ENCODE measurements at places on chromosomes 13 and 19. TPM values are rescaled to one million over a fixed set of nuclear protein-coding genes. Genes with fewer than 3 reads are reported as not detected.

PSG11 gene
- total RNA-seq: not detected

CGB8 gene
- total RNA-seq: not detected

B3GNT3 gene
- 2.1 TPM for total RNA-seq

FUT1 gene
- 8.7 TPM for total RNA-seq

CFAP97D2 gene
- total RNA-seq: not detected

PSG7 gene
- not detected for total RNA-seq

ZNF665 gene
- 3.6 TPM for total RNA-seq

ZNF320 gene
- 21.0 TPM for total RNA-seq

F7 gene
- not detected for total RNA-seq

PEAK3 gene
- total RNA-seq: 1.0 TPM

TUBB4A gene
- total RNA-seq: 0.65 TPM

HRC gene
- total RNA-seq: 0.26 TPM

ICAM3 gene
- total RNA-seq: 44.8 TPM

GARIN5A gene
- 4.3 TPM for total RNA-seq

EFNA2 gene
- total RNA-seq: not detected

ZNF837 gene
- 2.1 TPM for total RNA-seq

ZBTB45 gene
- total RNA-seq: 12.7 TPM

KLF5 gene
- total RNA-seq: 34.4 TPM

KIR3DL2 gene
- 0.42 TPM for total RNA-seq

C19orf33 gene
- total RNA-seq: 120 TPM

TGFBR3L gene
- total RNA-seq: 0.29 TPM

MISP gene
- total RNA-seq: 19.2 TPM

RASIP1 gene
- total RNA-seq: 15.0 TPM

ZNF653 gene
- total RNA-seq: 7.7 TPM

TJP3 gene
- 33.8 TPM for total RNA-seq

NLRP7 gene
- 0.09 TPM for total RNA-seq

ZNF296 gene
- total RNA-seq: 1.4 TPM

ZNF560 gene
- 0.15 TPM for total RNA-seq

OR7A5 gene
- total RNA-seq: not detected

ZNF135 gene
- total RNA-seq: 4.9 TPM

NLRP4 gene
- total RNA-seq: not detected

IRGC gene
- total RNA-seq: not detected

All from left lung (tissue), 14 donors.